Erythroblast (primary cell): ENCODE measurements at places on chromosomes 3 and 15.
A peak's percentile ranks its signal among the peaks of the same experiment; 100 is the strongest.

DNA sequence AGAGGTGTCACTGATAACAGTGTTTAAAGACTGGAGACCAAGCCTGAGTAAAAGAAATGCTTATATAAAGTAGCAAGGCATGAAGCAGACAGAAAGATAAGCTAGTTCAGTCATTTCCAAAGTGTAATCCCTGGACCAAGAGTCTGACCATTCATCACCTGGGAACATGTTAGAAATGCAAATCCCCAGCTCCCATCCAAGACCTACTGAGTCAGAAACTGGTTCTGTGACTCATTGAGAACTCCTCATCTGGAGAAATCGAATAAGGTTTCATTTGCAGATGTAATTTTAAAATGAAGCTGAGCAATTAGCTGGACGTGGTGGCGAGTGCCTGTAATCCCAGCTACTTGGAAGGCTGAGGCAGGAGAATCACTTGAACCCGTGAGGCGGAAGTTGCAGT lies 473.9 kb upstream of the UBE2E2 start:
- no peak for DNase-seq

GRCh38 chr3:21892104-21892503 lies 141.1 kb upstream of the ZNF385D start:
- no peak for DNase-seq

- no peak for DNase-seq
These were observed 49.9 kb downstream of the CASR start for GRCh38 chr3:122233101-122233952.

DNA sequence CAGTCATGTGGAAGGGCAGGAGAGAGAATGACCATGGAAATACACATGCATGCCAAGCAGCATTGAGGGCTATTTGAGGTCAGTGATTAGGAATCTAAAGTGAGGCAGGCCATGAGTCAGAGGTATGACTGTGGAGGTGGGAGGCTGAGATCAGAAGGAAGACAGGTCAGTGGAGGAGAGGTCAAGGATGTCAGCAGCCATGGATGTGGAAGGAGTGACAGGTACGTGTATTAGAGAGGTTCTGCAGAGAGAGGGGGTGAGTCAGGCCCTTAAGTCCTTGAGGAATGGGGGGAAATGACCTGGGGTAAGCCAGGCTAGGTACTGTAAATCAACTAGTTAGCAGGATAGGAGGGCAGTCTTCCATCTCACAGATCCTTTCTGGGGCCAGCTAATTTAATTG lies 166.6 kb downstream of the ANO10 start:
- peak; percentile 12 for DNase-seq

- DNase-seq, result no peak
These were observed 509.0 kb upstream of the GOLIM4 start for GRCh38 chr3:168604767-168605166.

- no peak for DNase-seq
These were observed 46.3 kb upstream of the UTS2B start for GRCh38 chr3:191376516-191377141.

DNA sequence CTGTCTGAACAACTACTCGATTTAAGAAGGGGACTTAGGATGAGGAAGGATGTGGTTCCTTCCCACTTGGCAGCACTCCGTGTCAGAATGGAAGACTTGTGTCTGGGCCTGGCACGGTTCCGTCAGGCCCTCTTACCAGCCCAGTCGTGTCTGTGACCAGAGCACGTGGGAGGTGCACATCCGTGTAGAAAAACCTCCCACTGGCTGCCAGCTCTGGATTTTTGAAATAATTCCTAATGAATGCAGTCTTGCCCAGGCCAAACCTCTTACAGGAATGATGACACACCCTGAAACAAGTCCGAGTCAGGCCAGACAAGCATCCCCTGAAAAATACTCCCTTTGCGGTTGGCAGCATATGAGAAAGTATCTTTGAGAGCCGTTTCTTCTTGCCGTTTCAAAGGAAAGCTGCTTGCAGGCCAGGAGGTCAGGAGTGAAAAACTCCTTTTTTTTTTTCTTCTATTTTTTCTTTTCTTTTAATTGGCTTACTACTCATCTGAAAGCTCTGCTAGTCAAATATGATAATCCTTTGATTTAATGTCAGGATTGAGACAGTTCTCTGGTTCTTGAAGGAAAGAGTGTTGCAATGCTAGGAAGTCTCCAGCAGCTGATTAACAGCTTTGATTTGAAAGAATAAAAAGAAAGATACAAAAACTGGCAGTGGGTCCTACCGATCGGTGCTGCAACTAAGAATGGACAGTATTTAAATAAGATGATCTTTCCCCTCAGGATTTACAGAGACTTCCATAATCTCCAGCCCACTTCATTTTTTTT lies 19.8 kb downstream of the IL1RAP start:
- DNase-seq, result peak; percentile 9

DNA sequence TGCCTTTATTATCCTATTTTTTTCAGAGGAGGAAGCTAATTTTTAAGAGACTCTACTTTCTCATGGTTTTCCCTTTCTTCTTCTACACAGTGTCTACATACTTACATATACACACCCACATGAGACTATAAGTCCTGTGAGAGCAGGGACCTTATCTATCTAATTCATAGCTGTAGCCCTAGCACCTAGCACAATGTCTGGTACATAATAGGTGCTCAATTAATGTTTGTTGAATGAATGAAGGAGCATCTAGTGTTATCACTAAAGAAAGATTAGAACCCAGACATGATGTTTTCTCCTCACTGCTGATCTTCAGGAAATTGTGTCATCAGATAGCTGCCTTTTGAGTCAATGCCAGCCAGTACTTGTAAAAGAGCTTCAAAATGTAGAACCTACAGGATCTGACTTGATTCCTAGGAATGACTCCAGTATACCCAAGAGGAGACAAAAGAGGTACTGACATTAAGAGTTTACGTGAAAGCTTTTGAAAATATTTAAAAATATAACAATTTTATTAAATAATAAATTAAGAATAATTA lies 2.5 kb downstream of the SCG5 start:
- no peak for DNase-seq

- peak; percentile 54 for DNase-seq
These were observed 56.1 kb downstream of the TAFA4 start for GRCh38 chr3:68876112-68876713.

- DNase-seq, result no peak
These were observed 240.8 kb downstream of the NFKBIZ start for GRCh38 chr3:102089904-102090720.

GRCh38 chr3:177224414-177224813 lies 27.1 kb upstream of the TBL1XR1 start:
- DNase-seq, result no peak

GRCh38 chr3:120071259-120071658 lies 23.0 kb downstream of the GSK3B start:
- no peak for DNase-seq

DNA sequence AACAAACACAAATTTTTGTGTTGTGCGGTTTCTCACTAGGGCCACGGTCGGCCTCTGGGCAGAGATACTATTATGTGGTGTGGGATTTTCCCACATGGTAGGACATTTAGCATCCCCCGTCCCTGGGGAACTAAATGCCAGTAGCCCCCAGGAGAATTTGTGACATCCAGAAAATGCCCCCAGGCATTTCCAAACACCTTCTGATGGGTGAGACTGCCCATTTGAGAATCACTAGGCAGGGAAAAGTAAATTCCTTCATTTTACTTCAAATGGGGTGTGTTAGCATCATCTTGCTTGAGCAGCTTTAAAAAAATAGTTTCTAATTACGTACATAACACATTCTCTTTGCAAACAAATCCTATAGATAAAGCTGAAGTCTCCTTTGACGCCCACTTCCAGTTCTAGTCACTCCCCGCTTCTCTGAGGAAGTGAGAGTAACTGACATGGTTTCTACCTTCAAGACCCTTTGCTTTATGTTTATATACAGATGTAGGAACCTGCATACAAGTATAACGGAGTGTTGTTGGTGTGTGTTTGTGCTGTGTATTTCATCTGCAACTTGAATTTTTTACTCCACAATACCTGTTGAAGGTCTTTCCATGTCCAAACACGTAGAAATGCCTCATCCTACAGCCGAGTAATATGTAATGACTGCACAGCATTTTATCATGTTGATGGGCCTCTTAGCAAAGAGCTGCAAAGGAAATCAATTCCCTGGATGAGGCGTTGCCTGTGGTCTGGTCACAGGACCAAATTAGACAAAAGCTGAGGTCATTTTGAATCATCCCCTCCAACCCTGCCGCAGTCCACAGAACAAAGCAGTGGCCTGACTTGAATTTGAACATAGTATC lies 31.4 kb upstream of the ZBTB38 start:
- DNase-seq, result no peak

DNA sequence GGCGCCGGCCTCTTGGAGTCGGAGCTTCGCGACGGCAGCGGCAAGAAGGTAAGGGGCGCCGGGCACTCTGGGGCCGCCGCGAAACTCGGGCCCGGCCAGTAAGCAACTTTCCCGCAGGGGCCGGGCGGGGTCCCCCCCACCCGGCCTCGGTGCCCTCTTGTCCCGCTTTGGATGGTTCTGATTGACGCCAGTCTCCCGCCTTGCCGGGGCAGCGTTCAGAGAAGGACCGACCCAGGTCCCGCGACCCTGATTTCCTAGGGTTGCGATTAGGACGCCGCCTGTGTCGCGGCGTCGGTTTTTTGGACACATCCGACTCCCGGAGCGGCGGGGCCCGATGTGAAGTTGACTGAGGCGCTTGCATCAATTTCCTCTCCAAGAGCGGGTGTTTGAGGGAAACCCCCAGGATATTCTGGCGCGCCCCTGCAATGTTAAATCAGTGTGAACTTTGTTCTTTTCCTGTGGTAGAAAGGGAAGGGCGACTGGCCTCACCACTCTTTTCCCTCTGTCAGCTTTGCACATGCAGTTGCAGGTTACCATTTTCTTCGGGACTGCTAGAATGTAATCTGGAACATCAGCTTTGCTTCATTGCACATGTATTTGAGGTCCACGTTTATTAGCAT lies 755 bp downstream of the PDE8A start:
- peak; percentile 31 for DNase-seq

GRCh38 chr3:140742116-140742515 lies 64.3 kb downstream of the TRIM42 start:
- no peak for DNase-seq

DNA sequence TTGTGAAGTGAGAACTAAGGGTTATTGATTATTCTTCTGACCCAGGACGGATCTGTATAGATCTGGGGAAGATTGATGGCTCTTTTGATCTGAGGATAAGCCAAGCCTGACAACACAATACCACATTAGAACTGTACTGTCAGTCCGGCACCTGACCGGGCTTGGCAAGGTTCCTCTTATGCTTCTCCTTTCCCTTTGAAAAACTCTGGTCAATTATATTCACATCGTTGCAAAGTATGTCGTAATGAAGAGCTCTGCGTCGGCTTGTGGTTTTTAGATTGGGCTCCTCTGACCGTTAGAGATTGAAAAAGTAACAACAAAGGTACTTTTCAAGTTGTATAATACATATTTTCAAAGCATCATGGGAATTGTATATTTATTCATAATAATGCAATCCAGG lies 389.8 kb downstream of the NR2F2 start:
- no peak for DNase-seq

DNA sequence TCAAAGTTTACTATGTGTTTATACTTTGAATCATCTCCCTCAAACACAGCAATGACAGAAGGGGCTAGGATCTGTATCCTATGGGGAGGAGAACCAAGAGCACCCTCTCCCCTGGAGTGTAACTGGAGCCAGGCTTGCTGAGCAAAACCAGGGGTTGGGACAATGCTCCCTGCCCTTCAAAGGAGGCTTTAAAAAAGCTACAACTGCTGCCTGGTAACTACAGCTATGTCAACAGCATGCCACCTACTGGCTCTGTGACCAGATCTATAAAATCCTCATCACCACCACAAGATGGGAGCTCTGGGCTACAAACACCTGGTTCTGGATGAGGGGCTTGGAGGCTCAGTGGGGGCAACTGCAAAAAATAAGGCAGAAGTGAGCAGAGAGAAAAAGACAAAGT lies 61.9 kb downstream of the ANO10 start:
- DNase-seq, result no peak

DNA sequence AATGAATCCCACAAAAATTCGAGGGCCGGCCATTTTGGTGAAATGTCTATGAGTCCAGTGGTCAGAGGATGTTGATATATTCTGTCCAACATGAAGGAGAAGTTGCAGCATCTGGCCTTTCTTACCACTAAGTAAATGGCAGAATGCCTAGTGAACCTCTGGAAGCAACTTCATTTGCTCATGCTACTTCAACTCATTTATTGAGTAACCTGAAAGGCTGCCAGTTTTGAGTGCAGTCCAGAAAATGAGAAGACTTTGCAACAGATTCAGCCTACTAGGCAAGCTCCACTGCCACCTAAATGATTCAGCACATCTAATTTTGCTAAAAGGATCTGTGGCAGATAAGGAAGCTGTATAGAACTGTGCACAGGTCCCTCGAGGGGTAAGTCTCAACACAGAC lies 265.0 kb downstream of the OPA1 start:
- peak; percentile 49 for DNase-seq

DNA sequence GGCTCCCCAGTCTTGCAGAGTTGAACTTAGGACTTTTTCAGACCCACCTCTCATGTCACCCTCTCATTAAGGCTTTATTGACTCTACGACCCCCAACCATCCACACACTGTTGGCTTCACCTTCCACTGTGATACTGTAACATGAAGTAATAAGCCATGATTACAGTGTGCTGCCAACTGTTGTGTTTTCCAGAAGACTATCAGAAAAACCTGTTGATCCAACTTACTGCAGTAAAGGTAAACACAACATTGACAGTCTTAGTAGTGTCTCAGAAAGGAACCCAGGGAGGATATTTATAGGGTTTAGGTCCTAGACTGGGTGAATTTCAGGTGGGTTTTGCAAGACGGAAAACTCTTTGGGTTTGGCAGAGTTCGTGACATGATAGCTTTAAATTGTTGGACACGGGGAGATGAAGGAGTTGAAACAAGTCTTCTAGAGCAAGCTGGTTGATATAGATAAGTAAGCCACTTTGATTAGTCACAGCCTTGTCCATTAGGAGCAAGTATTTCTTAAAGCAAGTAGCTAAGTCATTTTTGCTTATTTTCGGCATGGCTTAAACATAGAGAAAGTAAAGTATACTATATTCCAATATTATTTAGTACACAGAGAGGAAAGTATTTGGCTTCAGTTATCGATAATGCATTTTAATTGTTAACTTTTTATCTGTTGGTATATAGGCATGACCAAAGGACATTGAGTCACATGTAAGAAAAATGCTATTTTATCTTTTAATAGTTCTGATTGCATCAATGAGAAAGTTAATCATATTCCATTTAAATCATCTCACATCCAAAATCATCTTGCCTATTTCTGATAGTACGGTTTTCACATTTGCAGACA lies 2.4 kb upstream of the COL6A5 start:
- peak; percentile 89 for DNase-seq

- DNase-seq, result no peak
These were observed 25.1 kb upstream of the GAP43 start for GRCh38 chr3:115598216-115598615.
